ENCODE measurements at places on chromosomes 1 and 21. TPM values are rescaled to one million over a fixed set of nuclear protein-coding genes. Genes with fewer than 3 reads are reported as not detected.

- no peaks in the 10 kb centered on the region for H3K27me3 ChIP-seq
- no peak for DNase-seq
- peaks cover 20% of the 10 kb centered on the region for H3K4me1 ChIP-seq
- H3K36me3 ChIP-seq = no peaks in the 10 kb centered on the region
Observed at GRCh38 chr21:30027986-30028385, 88.2 kb upstream of the GRIK1 start.

GRCh38 chr1:200166411-200166810 is 138.9 kb downstream of the NR5A2 start:
- H3K4me1 ChIP-seq = 0 out of 2 replicates have a peak, but pooled peaks cover 4% of the 10 kb centered on the region
- H3K27me3 ChIP-seq = no peaks in the 10 kb centered on the region
- no peak for DNase-seq
- H3K27ac ChIP-seq = no peak overlapping the region
- H3K36me3 ChIP-seq = no peaks in the 10 kb centered on the region

- no peak overlapping the region for H3K27ac ChIP-seq
- DNase-seq = no peak
- H3K27me3 ChIP-seq = no peaks in the 10 kb centered on the region
- no peaks in the 10 kb centered on the region for H3K36me3 ChIP-seq
Observed at GRCh38 chr1:110328274-110328673, 10.9 kb upstream of the RBM15 start.

- no peaks in the 10 kb centered on the region for H3K27me3 ChIP-seq
- peak; percentile 27 for DNase-seq
- no peaks in the 10 kb centered on the region for H3K36me3 ChIP-seq
- peaks cover 12% of the 10 kb centered on the region for H3K4me1 ChIP-seq
- no peak overlapping the region for H3K27ac ChIP-seq
Observed at GRCh38 chr1:232911027-232911599, 39.3 kb upstream of the NTPCR start.

- no peaks in the 10 kb centered on the region for H3K27me3 ChIP-seq
- no peak overlapping the region for H3K4me3 ChIP-seq
- no peak overlapping the region for H3K27ac ChIP-seq
- no peak for DNase-seq
- peaks cover 17% of the 10 kb centered on the region for H3K4me1 ChIP-seq
- no peaks in the 10 kb centered on the region for H3K36me3 ChIP-seq
Observed at GRCh38 chr1:101130673-101131072, 105.1 kb upstream of the DPH5 start.

Gene S100A10
- 25.6 TPM for total RNA-seq

Gene STUM
- total RNA-seq = 1.3 TPM

DNA sequence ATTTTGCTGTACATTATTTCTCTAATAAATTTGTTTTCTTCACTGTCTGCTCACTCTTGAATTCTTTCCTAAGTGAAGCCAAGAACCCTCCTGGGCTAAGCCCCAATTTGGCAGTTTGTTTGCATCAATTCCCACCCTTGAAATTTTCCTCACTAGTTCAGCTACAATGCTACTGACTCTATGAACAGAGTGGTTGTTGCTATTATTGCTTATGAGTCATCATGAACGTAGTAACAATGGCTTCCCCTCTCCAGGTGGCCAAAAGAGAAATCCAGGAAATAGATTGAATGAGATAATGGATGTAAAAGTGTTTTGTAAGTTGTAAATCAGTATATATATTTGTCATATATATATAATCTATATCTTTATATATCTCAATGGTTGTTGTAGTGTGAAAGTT is 193.0 kb downstream of the URB2 start:
- no peak overlapping the region for H3K4me3 ChIP-seq
- peaks cover 15% of the 10 kb centered on the region for H3K36me3 ChIP-seq
- H3K27me3 ChIP-seq = no peaks in the 10 kb centered on the region
- no peak for DNase-seq
- H3K4me1 ChIP-seq = peaks cover 3% of the 10 kb centered on the region

Gene NPPB
- not detected for total RNA-seq

DNA sequence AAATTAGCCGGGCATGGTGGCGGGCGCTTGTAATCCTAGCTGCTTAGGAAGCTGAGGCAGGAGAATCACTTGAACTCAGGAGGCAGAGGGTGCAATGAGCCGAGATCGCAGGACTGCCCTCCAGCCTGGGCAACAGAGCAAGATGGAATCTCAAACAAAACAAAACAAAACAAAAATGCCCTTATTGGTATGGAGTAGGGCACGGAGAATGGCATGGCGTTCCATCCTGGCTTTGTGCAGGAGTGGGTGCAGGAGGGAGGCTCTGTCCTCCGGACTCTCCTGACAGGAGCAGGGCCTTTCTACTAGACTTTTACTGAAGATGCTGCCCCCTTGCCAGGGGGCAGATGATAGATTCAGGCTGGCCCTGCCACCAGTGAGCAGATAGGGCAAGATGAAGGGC is 1.0 kb downstream of the TMEM61 start:
- peaks cover 27% of the 10 kb centered on the region for H3K4me1 ChIP-seq
- H3K4me3 ChIP-seq = no peak overlapping the region
- no peaks in the 10 kb centered on the region for H3K36me3 ChIP-seq
- DNase-seq = no peak
- H3K27ac ChIP-seq = no peak overlapping the region
- peaks cover 29% of the 10 kb centered on the region for H3K27me3 ChIP-seq

Gene VWA5B1
- total RNA-seq = 1.0 TPM

GRCh38 chr1:152036267-152037216 is at the start of gene S100A11:
S100A11 (minus strand) TSS chr1:152037004; CDS start chr1:152036915, 89 bp downstream.
- peak; percentile 75 for DNase-seq
- peaks cover 12% of the 10 kb centered on the region for H3K36me3 ChIP-seq
- H3K4me1 ChIP-seq = peaks cover 29% of the 10 kb centered on the region
- H3K27me3 ChIP-seq = peaks cover 31% of the 10 kb centered on the region
- H3K27ac ChIP-seq = no peak within 1 kb of the TSS

DNA sequence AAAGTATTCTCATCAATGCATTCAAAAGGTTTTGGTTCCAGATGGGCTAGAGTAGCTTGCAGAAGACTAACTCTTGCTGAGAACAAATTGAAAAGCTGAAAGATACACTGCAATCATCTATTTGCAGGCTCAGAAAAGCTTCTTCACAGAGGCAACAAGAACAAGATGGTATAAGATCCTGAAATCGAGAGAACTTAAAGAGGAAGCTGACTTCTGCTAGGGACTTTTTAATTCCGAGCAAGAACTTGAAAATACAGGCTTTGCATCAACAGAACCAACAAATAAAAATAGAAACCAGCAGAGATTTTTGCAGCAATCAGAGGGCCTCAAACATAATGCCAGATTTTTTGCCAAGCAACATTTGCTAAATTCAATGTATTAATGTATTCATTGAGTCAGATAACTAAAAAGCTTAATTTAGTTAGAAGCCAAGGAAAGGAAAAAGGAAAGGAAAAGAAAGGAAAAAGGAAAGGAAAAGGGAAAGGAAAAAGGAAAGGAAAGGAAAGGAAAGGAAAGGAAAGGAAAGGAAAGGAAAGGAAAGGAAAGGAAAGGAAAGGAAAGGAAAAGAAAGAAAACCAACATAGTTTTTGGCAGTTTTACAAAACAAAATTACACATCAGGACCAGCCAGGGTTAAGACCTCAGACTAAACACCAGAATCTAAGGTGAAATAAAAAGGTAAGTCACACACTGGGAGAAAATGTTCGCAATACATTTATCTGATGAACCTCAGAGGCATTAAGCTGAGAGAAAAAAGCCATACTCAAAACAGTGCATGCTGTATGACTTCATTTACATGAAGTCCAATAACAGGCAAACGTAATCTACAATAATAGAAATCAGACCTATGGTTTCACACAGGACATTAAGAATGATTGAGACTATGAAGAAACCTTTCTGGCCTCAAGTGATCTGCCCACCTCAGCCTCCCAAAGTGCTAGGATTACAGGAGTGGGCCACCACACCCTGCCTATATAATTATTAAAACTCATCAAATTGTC is 42.6 kb downstream of the FAF1 start:
- DNase-seq = no peak
- H3K27me3 ChIP-seq = no peaks in the 10 kb centered on the region
- H3K36me3 ChIP-seq = no peaks in the 10 kb centered on the region
- H3K4me1 ChIP-seq = no peaks in the 10 kb centered on the region
- H3K27ac ChIP-seq = 0 out of 2 replicates have a peak overlapping the region, but pooled peaks have one; percentile 41
- H3K4me3 ChIP-seq = no peak overlapping the region

DNA sequence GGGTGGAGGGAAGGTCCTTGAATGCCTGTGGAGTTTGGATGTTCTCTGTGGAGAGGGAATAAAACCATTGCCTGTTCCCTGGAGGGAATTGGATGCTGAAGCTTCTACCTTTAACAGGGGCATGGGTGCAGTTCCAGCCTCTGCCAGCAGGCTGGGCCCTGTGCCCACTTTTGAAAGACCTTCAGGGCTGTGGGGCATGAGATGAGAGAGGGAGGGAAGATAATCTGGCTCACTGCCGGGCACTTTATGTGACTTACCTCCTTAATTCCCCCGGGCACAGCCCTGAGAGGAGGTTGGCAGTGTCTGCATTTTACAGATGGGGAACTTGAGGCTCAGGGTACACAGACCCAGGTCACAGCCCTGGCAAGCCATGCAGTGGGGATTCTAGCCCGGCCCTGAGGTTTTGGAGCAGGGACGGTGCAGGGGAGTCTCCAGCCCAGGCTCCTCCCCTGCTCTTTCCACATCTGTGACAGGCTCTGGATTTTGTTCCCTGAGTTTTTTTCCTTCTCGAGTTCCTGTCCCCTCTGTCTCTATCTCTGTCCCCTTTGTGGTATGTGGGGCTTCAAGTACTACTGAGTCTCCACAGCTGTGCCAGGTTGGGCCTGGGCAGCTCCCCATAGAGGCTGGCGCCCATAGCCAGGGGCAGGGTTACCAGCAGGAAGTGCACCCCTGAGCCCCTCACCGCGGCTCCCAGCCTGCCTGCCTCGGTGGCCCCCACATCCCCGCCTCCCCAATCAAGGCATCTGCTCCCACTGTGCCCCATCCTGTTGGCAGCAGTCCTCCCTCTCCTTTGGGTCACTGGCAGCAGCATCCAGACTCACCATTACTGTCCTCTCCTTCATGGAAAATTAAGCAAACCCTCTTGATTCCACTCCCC is 14.0 kb upstream of the THEMIS2 start:
- no peaks in the 10 kb centered on the region for H3K27me3 ChIP-seq
- no peaks in the 10 kb centered on the region for H3K36me3 ChIP-seq
- DNase-seq = peak; percentile 91
- H3K27ac ChIP-seq = no peak overlapping the region

Gene LEPR
- 3.8 TPM for total RNA-seq

Gene ANXA9
- total RNA-seq = 1.7 TPM

DNA sequence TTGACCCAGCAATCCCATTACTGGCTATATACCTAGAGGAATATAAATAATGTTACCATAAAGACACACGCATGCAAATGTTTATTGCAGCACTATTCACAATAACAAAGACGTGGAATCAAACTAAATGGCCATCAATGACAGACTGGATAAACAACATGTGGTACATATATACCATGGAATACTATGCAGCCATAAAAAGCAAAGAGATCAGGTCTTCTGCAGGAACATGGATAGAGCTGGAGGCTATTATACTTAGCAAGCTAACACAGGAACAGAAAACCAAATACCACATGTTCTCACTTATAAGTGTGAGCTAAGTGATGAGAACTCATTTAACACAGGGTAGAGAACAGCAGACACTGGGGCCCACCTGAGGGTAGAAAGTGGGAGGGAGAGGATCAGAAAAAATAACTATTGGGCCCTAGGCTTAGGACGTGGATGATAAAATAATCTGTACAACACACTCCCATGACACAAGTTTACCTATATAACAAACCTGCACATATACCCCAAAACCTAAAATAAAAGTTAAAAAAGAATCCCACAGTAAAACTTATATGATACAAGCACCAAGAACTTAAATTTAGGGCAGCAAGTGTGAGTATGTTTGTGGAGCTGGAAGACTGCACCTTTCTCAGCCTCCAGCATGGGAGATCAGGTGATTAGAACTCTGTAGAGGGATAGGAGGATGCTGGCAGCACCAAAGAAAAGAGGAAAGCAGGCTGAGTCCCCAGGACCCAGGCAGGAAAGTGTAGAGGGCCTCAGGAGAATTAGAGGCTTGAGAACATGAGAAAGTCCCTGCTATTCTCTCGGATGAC is 320.8 kb upstream of the USP24 start:
- no peak for DNase-seq
- no peaks in the 10 kb centered on the region for H3K4me1 ChIP-seq
- no peak overlapping the region for H3K27ac ChIP-seq
- no peaks in the 10 kb centered on the region for H3K27me3 ChIP-seq
- no peaks in the 10 kb centered on the region for H3K36me3 ChIP-seq

Gene AMY1A
- total RNA-seq = not detected

Gene CDA
- 1.7 TPM for total RNA-seq

GRCh38 chr1:19704247-19705113 is 39.8 kb downstream of the HTR6 start:
- no peak overlapping the region for H3K27ac ChIP-seq
- H3K36me3 ChIP-seq = no peaks in the 10 kb centered on the region
- peak; percentile 90 for DNase-seq
- H3K4me1 ChIP-seq = peaks cover 8% of the 10 kb centered on the region

- H3K27ac ChIP-seq = no peak overlapping the region
- peaks cover 20% of the 10 kb centered on the region for H3K4me1 ChIP-seq
Observed at GRCh38 chr1:241396747-241397681, 40.0 kb upstream of the RGS7 start.

- DNase-seq = peak; percentile 32
- no peaks in the 10 kb centered on the region for H3K27me3 ChIP-seq
- H3K4me1 ChIP-seq = peaks cover 37% of the 10 kb centered on the region
- H3K4me3 ChIP-seq = no peak overlapping the region
- H3K27ac ChIP-seq = no peak overlapping the region
- no peaks in the 10 kb centered on the region for H3K36me3 ChIP-seq
Observed at GRCh38 chr1:199691540-199691939, 336.0 kb upstream of the NR5A2 start.

Gene LCE3D
- total RNA-seq = not detected

Gene PYHIN1
- total RNA-seq = not detected

DNA sequence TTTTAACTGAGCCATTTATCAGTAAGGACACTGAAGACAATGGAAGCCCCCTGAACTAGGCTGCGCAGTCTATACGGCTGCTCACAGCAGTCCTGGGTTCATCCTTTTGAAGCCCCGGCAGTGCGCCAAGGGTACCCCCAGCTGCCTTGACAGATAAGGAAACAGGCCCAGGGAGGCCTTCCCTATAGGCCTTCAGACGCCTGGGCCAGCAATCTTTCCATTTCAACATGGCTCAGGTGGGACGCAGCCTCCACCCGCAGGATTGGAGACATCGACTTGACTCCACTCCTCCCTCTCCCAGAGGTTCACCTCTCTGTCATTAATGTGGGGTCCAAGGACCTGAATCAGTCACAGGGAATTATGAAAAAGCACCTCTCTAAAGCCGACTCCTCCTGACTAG is 2.8 kb upstream of the LYPD8 start:
- no peaks in the 10 kb centered on the region for H3K27me3 ChIP-seq
- no peak overlapping the region for H3K27ac ChIP-seq
- no peaks in the 10 kb centered on the region for H3K4me1 ChIP-seq
- H3K4me3 ChIP-seq = no peak overlapping the region
- H3K36me3 ChIP-seq = 0 out of 2 replicates have a peak, but pooled peaks cover 4% of the 10 kb centered on the region

Gene IQGAP3
- 25.7 TPM for total RNA-seq

- H3K27ac ChIP-seq = 0 out of 2 replicates have a peak overlapping the region, but pooled peaks have one; percentile 17
- no peaks in the 10 kb centered on the region for H3K36me3 ChIP-seq
- H3K4me3 ChIP-seq = no peak overlapping the region
- DNase-seq = no peak
Observed at GRCh38 chr1:155279268-155279667, 2.0 kb downstream of the HCN3 start.

Data from GM23338 (cell line).